NCI-H2107 (cell line): ENCODE measurements at places on chromosomes 1 and 21.

GRCh38 chr1:26268290-26269197, 11.3 kb upstream of the SH3BGRL3 start:
- no peak for DNase-seq

GRCh38 chr21:14613486-14614224, 67.5 kb upstream of the SAMSN1 start:
- no peak for DNase-seq

- DNase-seq, result no peak
These were observed 13.6 kb upstream of the PADI3 start for GRCh38 chr1:17235135-17235885.

GRCh38 chr1:206145771-206146290, 28.6 kb upstream of the AVPR1B start:
- DNase-seq, result no peak

GRCh38 chr1:154422521-154422920, 17.4 kb downstream of the IL6R start:
- DNase-seq, result no peak
